M059J (cell line): ENCODE measurements at places on chromosomes 13 and 19.
A peak's percentile ranks its signal among the peaks of the same experiment; 100 is the strongest.

- peak; percentile 84 for DNase-seq
These were observed 39.5 kb downstream of the DHRS12 start for GRCh38 chr13:51764184-51765141.

GRCh38 chr13:32228330-32229041 lies 86.7 kb downstream of the ZAR1L start:
- DNase-seq: peak; percentile 68

DNA sequence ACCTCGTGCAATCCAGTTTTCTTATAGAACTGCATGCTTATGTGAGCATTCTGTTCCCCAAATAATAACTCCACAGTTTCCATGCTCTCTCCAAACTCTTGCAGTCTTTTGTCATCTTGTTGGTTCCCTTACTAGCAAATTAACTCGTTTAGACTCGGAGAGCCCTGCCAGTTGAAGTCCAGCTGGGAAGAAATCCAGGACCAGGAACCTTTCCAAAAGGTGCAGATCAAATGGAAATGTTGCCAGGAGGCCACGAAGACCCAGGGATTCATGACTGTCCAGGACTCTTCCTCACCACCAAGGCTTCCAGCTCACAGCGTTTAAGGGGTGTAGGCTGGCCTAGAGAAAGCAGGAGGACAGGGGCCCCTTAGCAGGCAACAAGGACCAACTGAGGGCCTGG lies 2.1 kb upstream of the TDRD12 start:
- DNase-seq: no peak

DNA sequence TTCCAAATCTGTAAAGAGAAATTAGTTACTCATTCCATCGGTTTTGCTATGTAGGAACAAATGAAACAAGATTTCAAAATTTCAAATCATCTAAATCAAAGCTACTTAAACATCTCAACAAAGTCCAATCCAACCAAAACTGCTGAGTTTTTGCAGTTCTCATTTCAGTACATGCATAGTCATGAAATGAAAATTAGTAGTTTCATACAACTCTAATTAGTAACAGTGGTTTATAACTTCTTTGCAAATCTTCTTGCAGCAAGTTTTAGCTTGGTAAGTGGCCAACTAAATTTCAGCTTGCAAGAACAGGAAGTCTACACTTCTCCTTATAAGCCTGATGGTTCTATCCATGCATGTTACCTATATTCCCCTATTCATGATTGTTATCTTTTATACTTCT lies 75.6 kb downstream of the SPRY2 start:
- DNase-seq: no peak

GRCh38 chr13:104530741-104531140 lies 1464.5 kb upstream of the SLC10A2 start:
- DNase-seq: no peak

GRCh38 chr19:11261971-11262839 lies at the start of gene DOCK6:
TSS of gene DOCK6 (minus strand) at chr19:11262524. CDS start at chr19:11262440, 84 bp downstream.
- no peak for DNase-seq

DNA sequence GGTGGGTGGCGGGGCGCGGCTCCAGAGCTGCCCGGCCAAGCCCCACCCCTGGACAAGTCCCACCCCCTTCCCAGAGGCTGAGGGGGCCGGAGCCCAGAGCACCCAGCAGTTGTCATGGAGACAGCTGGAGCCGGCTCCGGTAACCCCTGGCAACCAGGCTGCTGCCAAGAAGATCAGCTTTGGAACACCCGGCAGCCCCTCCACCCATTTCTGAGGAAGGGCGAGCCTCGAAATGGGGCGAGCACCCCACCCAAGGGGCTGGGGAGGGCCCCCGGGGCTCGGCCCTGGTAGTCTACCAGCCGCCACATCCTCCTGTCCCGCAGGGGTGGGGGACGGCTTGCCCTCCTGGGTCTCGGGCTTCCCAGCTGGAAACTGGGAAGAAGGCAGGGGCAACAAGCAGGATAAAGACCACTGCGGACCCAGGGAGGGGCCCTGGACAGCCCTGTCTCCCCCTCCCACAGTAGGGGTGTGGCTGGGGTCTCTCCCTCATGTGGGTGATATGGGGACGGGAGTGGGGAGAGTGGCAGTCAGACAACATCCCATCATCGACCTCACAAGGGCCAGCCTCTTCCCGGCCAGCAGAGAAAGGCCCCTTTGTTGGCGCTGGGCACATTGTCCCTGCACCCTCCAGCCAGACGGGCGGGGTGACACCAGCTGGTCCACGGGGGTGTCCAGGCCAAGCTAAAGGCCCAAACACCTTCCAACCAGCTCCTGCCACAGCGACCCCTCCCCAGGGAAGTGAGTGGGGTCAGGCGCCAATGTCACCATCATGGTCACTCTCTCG lies 1.5 kb downstream of the CERS1 start:
- peak; percentile 43 for DNase-seq

DNA sequence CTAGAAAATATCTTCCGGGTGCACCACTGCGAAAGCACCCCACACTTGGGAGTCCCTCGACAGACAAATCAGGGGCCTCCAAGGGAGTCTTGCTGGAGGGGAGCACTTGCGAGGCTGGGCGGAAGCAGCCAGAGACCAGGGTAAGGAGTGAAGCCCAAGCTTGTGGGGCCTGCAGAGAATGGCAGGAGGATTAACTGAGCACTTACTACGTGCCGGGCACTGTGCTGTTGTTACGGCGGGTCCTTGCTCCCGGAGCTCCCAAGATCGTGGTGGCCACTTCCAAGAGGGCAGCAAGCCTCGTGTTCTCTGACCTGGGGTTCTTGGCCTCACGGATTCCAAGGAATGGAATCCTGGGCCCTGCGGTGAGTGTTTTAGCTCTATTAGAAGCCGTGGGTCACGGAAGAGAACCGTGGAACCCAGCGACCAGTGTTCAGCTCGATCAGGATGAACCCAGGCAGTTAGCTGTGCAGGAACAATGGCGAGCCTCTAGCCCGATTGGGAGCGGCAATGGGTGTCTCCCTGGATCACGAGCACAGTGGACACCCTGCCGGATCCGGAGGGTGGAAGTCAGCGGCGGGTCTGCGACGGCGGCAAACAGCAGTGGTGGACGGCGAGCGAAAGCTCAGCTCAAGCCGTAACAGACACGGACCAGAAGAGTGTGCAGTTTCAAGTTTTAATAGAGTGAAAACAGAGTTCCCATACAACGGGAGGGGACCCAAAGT lies 9.6 kb downstream of the TTYH1 start:
- DNase-seq: no peak

GRCh38 chr19:2648528-2648937 lies 54.0 kb downstream of the GNG7 start:
- peak; percentile 75 for DNase-seq

GRCh38 chr13:23574421-23575145 lies 4.4 kb downstream of the TNFRSF19 start:
- DNase-seq: no peak

GRCh38 chr19:39410017-39410830 lies 2.2 kb upstream of the PLEKHG2 start:
- DNase-seq: peak; percentile 60
